Fibroblast of the aortic adventitia (primary cell): ENCODE measurements at places on chromosomes 1 and 21. TPM values are rescaled to one million over a fixed set of nuclear protein-coding genes. Genes with fewer than 3 reads are reported as not detected.

DNA sequence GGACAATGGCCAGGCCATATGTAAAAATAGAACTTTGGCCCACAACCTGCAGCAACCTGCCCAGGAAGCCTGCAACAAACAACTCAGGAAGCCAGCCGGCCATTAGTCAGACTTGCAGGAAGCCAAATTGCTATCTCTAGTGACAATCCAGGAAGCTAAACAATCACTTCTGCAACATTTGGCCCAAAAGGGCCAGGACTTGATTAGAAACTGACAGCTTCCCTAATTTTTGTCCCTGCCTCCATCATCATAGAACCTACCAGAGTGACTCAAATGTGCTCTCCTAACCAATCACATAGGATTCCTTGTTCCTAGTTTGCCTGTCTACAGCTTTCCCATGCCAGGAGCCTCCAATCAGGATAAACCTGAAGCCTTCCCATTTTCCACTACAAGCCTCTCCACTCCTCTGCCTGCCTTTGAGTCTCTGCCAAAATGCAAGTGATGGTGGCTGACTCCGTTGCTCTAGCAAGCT lies 639.3 kb downstream of the PTPRU start:
- peak; percentile 6 for DNase-seq

GRCh38 chr1:150015651-150016131 lies 5.2 kb upstream of the OTUD7B start:
- no peak for DNase-seq

Gene AZIN2
- 3.9 and 8.1 TPM in 2 replicates for total RNA-seq

Gene LYPD8
- 0.27 TPM in 1 of 2 replicates, not detected in the other for total RNA-seq

DNA sequence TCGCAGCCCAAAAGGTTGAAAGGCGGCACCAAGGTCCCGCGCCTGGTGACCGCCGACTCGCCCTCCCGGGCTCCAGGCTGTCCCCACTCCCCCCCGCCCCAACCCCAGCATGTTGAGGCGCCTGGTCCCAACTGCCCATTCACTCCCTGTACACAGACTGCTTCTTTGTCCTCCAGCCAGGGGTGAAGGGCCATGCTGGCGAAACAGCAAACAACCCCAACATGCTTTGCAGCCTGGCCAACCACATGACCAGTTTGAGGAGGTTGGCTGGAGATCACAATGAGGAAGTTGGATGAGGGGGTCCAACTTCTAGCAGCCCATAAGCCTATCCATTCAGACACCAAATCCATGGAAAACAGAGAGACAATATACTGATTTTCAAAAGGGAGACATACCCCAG lies 13.5 kb downstream of the PDE9A start:
- no peak for DNase-seq

GRCh38 chr1:171210355-171210754 lies 25.3 kb downstream of the FMO2 start:
- DNase-seq = peak; percentile 63

DNA sequence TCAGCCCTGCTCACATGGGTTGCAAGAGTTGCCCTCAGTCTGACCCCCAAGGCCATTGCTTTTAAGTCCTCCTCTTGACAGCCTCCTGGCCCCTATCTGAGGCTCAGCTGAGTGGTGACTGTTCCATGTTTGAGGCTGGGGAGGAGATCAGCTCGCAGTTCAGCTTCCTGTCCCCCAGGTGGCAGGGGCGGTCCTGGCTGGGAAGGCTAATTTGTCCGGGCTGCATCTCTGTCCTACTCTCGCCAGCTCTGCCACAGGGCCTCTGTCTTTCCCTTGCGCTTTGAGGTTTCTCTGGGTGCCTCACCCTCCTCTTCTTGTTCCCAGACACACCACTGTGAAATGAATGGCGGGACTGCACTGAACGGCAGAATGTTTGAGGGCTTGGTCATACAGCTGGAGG lies 157.3 kb downstream of the KCNJ6 start:
- DNase-seq = peak; percentile 14

- no peak for DNase-seq
Measured at GRCh38 chr1:202078241-202078640, 44.5 kb upstream of the GPR37L1 start.

Gene ESRRG
- total RNA-seq = 0.18 TPM in 1 of 2 replicates, not detected in the other

- DNase-seq = peak; percentile 26
Measured at GRCh38 chr21:25885880-25886279, 151.1 kb downstream of the GABPA start.

GRCh38 chr1:244273262-244273844 lies 178.4 kb downstream of the ADSS2 start:
- DNase-seq = no peak

GRCh38 chr1:48760857-48761256 lies 15.8 kb downstream of the BEND5 start:
- peak; percentile 1 for DNase-seq

DNA sequence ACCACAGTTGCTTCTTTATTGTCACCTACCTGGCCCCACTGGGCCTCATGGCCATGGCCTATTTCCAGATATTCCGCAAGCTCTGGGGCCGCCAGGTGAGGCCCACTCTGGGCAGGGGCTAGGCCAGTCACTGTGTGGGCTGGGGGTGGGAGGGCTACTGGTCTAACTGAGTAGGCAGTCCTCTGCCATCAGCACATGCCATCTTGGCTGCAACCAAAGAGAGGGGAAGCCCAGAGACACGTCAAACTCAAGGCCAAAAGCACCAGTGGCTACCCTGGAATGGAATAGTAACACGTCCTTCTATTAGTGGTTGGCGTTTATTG lies 4.0 kb downstream of the HCRTR1 start:
- DNase-seq = no peak

DNA sequence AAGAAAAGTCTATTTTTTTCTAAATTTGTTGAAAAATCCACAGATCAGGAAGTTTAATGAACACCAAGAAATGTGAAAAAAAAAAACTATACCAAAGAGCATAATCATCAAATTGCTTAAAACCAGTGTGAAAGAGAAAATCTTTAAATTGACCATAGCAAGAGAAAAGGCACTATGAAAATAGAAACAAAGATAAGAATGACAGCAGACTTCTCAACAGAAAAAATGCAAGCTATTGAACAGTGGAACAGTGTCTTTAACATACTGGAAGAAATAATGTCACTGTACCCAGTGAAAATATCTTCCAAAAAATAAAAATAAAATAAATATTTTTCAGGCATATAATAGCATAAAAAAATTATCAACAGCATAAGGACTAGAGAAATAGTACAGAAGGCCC lies 243.0 kb upstream of the GJB5 start:
- DNase-seq = no peak

DNA sequence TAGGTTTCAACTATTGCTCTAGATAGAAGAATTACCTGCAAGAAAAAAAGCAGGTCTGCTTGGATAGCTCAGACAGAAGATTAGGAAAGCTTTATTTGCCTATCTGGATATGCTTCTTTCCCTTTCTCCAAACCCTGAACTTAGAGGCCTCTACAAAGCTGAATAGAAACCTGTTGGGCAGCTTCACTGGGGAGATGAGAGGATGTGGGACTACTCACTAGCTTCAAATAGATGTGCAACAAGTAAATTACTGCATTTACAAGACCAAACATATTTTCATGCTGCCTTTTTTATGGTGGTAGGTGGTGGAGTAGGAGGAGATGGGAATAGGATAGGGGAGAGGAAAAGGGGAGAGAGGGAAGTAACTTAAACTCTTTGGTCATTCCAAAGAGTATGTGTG lies 6.4 kb downstream of the CLCA2 start:
- DNase-seq = no peak

- no peak for DNase-seq
Measured at GRCh38 chr1:208174200-208174599, 70.0 kb downstream of the PLXNA2 start.

DNA sequence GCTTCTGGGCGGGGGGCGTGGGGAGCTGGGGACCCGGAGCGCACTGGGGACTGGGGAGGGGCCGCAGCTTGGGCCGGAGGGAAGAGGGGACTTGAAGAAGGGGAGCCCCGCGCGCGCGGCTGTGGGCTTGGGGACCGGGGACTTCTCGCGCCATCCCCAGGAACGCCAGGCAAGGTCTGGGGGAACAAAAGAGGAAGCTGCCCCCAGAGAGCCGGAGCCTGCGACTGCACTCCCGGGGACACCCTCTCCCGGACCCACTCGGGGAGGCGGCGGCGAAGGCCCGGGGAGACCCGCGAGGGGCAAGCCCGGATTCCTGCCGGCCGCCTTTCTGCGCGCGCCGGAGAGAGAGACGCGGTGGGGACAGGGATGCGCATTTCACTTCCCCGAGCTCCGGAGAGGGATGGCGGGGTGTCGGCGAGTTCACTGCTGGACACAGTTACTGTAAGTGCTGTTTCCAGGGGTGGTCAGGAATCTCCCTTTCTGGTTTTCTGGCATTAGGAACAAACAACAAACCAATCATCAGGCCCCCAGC lies 732 bp downstream of the ABCG1 start:
- no peak for DNase-seq

DNA sequence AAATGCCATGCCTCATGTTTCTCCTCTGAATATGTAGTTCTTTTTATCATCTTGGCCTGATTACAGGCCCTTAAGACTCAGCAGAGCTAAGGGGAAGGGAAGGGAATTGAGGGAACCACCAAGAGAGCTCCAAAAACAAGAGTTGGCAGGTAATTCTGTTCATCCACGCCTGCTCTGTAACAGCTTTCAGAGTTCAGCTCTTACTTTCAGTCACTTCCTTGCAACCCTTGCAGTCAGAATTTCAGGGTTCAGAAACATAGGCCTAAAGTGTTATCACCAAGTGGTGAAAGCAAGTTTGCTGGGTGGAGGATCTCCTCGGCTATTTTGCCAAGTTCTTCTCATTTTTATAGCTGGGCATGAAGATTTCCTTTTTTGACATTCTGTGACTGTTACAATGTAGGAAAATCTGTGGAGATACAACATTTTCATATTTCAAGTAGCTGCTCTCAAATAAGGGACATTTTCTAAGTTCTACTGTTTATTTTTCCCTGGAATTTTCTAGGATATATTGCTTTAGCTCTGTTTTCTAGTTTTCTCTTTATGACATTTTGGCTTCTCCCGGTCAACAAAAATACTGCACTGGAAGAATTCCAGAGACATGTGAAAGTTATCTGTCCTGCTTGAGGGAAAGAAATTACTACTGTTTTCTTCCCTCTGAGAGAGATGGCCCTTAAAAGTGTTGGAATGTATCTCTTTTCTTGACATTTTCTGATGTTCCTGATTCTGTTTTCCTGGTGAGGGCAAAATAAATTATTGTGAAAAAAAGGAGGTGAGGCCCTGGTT lies 251.8 kb upstream of the ST6GALNAC5 start:
- DNase-seq = no peak

Gene SAMD13
- total RNA-seq = 1.4 and 3.1 TPM in 2 replicates

GRCh38 chr1:66840929-66841328 lies 39.9 kb upstream of the INSL5 start:
- DNase-seq = no peak

GRCh38 chr1:41794031-41794430 lies 124.7 kb downstream of the HIVEP3 start:
- DNase-seq = no peak

Gene CELA3A
- total RNA-seq = not detected in 2 replicates

DNA sequence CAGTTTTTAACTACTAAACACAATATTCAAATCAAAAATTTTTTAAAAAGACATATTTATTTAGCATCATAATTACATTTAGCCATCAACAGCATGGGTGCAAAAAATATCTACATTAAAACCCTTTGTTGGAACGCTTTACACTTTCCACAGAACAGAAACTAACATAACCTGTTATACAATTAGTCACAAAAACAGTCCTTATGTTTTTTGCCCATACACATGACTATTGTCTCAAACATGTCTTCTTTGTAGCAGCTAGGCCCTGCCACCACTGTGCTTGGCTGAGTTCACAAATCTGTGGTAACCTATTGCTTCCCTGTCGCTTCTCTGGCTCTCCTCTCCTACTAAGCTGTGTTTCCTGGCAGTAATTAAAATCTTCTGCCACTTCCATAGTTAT lies 1350.0 kb upstream of the ADGRL2 start:
- no peak for DNase-seq

GRCh38 chr1:38266197-38266520 lies 219.6 kb upstream of the POU3F1 start:
- no peak for DNase-seq

- DNase-seq = peak; percentile 48
Measured at GRCh38 chr1:162689745-162690671, 57.7 kb downstream of the DDR2 start.

- peak; percentile 62 for DNase-seq
Measured at GRCh38 chr1:172637522-172637921, 21.4 kb upstream of the FASLG start.

DNA sequence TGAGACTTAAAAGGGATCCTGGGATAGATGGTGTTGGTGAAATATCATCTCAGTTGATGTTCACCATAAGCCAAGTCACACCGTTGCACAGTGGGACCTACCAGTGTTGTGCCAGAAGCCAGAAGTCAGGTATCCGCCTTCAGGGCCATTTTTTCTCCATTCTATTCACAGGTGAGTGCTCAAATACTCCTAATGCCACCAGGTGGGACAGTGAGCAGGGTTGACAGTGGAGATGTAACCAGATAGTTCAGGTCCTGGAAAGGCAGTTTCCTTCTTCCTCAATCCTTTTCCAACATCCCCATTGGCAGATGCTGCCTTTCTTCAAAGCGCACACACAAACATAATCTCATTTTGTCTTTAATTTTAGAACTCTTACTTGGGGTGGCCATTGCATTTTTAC lies 11.6 kb downstream of the CD160 start:
- no peak for DNase-seq

DNA sequence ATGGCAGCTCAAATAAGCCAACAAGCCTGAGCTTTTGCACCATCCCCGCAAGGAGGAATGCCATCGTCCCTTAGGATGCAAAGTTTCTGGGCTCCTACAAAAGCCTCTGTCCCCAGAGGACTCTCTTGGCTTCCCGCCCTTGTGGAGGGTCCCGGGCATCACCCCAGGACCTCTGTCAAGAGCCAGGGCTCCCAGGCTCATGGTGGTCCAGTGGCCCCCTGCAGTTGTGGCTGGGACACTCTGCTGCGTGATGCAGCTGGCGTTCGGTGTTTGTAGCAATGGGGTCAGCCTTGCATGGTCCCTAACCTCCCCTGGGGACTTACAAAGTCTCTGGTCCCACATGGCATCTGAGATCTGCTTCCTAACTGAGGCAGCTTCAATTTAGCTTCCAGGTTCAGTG lies 104.7 kb downstream of the RIPK4 start:
- no peak for DNase-seq

DNA sequence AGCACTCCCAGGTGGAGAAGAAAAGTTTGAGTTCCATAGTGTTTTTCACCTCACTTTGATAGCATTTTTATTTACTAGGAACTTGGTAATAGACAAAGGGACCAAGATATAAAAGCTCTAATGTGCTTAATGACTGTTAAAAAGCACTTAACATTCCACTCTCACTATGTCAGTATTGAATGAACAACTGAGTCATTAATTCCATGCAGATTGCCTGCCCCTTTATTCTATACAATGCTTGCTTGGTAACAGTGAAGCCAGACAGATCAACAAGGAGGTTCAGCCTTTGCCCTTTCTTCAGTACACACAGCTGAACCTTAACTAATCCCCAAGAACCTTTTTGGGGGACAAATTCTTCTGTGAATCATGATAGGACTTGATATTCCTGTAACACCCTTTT lies 425.5 kb downstream of the NUF2 start:
- DNase-seq = peak; percentile 3

Gene EPHB2
- total RNA-seq = 3.8 and 24.9 TPM in 2 replicates

DNA sequence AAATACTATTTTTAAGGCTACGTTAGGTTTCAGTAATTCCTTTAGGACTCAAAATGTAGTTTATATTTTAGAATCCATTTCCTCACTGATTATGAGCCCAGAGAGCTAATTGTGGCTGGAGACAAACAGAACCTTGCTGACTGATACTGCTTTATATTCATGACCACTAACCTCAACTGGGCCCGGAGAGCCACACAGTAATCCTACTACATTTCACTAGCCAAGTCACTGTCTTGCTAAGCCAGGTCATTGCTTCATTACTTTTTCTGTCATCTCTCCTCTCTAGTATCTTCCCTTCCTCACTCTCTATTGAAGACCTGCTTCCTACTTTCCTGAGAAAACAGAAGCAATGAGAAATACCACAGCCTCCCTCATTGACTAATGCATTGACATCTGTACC lies 24.7 kb downstream of the IL23R start:
- DNase-seq = no peak

Gene CNIH3
- 31.5 and 72.4 TPM in 2 replicates for total RNA-seq
